ENCODE measurements at places on chromosomes 7 and 10.

DNA sequence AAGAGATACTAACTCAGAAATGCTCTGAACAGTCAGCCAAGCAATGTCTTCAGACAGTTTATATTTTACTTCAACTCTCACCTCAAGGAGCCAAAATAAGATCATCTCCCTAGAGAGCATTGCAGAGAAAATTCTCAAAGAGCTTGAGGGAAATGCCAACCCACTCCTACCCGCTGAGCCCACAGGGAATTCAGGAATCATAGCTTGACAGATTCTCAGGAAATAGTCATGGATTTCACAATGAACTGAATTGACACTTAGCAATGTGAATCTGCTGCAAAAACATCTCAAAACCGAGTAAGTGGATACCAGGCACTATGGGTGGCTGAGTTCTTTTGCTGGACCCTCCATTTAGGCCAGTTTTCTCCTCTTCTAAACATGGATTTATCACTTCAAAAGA is 9.8 kb upstream of the PLAC9 start:
- no peak for DNase-seq

DNA sequence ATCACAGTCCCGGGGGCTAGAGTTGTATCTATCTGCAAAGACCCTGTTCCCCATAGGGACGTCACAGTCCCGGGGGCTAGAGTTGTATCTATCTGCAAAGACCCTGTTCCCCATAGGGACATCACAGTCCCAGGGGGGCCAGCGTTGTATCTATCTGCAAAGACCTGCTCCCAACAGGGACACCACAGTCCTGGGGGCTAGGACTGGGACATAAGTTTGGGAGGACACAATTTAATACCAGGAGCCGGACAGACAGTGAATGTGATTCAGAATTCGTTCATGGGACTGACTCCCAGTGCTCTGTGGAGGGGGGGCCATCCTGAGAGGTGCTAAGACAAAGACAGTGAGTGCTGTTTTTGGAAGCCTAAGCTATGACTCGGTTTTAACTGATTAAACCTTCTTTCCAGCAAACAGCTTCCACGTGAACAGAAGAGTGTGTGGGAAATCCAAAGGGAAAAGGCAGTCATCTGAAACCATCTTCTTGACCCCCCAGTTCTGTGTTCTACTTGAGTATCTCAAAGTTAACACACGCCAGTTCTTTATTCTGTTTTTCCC is 153.0 kb downstream of the DIP2C start:
- no peak for DNase-seq

DNA sequence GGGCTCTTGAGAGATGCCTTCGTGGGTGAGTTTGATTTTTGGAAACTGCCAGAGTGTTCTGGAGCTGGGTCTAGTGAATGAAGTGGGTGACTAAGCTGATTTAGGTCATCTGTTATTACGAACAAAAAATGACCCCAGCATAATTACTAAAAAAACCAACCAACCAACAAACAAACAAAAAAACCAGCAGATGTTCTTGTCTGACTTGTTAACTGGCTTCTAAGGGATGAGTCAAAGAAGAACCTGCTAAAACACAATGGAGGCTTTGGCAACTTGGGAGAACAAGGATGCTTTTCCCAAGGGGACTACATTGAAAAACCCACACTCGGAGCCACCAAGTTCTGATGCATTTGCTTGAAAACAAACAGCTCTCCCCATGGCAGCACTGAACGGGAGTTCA is 11.5 kb downstream of the TACR2 start:
- no peak for DNase-seq

DNA sequence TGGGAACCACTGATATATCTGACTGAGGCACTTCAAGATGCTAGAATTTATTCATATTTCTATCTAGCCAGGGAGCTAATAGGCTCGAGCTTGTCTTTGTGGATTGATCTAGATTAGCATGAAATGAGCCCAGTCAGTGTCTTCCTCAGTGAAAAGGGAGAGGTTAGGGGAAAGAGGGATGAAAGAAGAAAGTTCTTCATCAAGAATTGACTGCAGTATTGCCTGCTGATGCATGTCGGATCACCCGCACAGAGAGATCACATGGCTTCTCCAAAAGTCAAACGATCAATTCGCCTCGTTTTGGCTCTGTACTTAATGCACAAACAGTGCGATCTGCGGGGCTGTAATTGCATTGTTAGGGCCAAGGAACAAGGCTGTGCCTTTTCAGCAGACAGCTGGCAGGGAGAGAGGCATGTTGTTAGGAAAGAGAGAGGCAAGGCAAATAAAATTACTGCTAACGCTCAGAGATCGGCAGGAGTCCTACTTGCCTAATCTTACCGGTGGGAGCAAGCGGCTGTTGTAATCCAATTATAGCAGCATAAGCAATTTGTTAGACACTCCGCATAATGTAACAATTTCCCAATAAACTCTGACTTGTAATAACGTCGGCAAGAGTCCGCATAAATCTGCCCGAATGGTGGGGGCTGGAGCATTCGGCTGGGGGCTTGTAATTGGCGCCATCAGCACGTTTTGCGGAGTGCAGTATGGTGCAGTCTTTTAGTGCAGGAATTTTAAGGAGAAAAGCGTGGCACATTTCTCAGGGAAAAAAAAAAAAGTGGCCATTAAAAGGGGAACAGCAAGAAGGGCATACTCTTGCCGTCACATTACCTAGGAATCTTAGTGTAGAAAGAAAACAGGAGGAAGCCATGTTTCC is 102.1 kb downstream of the POLL start:
- DNase-seq: no peak

- no peak for DNase-seq
These were observed 2.5 kb upstream of the GDF2 start for GRCh38 chr10:47319784-47320183.

GRCh38 chr10:75408509-75408875 is 6.9 kb upstream of the ZNF503 start:
- no peak for DNase-seq

DNA sequence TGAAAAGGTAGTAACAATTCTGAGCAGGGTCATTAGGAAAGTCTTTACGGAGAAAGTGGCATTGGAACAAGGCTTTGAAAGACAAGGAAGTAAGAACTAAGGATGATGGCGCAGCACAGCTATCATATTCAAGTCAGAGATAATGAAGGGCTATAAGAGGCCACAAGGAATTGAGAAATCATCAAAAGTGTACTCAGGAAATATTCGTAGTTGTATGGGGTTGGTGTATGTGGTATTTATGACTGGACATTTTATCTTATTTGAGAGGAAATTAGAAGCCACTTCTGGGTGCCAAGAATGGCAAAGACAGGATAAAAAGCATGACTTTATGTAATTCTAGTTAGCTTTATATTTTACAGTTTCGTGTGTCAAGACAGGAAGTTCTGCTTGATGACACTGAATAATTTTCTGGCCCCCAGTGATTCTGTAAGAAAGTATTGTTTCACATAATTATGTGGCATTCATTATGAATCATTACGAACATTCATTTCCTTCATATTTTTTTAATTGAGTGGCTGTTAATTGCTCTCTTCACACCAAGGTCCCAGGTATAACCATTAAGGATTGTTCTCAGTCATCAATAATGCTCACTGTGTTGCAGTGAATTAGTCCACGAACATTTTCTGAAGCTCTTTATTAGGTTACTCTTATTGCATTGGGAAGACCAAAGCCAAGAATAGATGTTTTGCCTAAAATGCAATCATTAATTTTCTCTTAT is 244.3 kb downstream of the PHF14 start:
- DNase-seq: no peak

DNA sequence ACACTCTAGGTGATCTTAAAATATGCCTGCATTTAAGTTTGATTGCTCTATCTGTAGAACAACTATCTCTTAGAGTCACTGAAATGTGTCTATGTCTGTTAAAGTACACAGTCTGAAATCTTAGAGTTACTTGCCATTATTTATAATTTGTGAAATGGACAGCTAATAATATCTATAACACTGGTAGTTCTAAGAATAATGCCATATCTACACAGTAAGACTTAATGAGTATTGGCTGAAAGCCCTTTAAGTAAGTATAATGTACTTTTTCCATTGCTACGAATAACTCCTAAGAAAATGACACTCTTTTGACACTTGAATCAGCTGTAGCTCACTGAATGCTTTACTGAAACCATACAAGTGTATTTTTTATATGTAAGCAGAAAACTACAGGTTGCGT is 567.4 kb upstream of the PCDH15 start:
- DNase-seq: no peak

GRCh38 chr7:105636982-105637381 is 55.7 kb upstream of the EFCAB10 start:
- no peak for DNase-seq

GRCh38 chr10:56895306-56895705 is 534.2 kb upstream of the ZWINT start:
- DNase-seq: no peak

GRCh38 chr7:47653550-47654411 is 71.9 kb upstream of the TNS3 start:
- DNase-seq: no peak

DNA sequence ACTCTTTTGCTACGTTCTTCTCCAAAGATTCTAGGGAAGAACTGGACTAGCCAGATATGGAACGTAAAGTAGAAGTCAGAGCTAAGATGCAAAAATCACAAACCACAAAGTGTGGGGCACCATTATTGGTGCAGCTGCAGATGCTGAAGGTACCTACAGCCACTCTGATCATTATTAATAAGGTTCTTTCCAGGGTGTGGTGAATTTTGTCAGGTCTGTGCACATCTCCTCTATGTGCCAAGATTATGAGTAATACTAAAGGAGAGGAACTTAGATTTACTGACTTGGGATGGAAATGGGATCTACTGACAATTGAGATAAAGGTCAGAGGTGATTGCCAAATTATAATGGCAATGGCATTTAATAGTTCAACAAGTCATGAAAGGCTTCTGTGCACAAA is 148.2 kb downstream of the RAPGEF5 start:
- DNase-seq: no peak

DNA sequence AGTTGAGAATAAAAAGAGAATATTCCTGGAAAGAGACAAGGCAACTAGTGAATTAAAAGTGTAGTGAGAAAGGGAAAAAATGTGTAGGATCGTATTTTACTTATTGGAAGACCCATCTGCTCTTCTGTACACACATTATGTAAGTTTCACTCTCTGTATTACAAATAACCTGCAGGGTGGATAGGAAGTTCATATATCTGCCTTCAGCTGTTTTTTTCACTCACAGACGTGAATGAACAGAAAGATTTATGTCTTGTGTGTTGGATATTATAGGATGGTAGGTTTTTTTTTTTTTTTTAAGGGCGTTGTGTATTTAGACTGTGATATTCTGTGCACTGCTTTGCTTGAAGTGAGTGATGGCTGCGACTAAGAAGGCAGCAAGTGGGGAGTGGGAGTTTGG is 266.5 kb downstream of the AUTS2 start:
- DNase-seq: no peak

DNA sequence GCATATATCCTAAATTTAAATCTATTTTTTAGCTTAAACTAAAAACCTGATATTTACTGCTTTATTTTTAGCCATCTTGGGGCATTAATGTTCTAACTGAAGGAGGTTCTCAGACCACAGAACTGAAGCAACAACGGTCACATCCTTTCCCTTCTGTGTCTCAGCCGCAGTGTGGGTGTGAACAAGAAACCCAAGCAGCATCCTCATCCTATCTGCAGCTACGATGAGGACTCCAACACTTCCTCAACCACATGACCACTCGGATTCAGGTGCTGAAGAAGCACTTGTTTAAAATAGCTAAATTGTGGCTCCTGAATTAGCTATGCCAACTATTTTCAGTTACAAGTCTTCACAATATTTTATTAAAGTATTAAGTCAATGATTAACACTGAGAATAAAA is 5.3 kb downstream of the ESYT2 start:
- peak; percentile 87 for DNase-seq

DNA sequence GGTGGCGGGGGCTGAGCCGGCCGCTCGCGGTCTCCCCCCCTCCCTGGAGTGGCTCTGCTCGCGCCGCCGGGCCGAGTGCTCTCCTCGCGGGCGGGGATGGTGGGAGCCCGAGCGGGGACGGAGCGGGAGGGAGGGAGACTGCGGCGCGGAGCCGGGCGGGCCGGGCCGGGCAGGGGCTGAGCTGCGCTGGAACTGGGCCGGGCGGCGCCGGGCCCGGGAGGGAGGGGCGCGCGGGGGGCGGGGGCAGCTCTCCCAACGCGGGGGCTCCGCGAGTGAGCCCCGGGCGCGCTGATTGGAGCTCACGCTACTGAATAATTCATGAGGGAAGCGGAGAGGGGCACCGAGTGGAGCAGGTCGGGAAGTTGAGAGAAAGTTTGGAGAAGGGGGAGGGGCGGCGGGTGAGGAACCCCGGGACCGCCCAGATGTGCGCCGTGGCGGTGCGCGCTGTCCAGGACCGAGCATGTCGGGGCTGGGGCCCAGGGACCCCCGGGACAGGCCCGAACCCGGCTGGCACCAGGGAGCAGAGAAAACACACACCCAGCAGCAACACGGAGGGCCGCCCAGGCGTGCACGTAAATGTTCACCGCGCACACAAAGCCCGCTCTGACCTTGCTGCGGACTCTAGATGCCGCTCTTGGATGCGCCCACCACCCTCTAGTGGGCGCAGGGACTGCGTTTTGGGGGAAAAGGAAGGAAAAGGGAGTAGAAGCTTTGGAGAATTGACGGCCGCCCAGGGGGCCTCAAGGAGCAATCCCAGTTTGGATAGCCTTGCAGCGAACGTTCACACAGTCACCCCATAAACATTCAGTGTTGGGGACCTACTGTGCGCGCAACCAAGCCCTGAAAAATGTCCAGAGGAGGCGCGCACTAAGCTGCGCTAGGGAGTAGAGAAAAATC is at the start of gene EPHB4:
EPHB4 (minus strand) TSS at position 194 of the 897 bp plus-strand sequence. CDS start 493 bp downstream, outside the sequence.
- no peak for DNase-seq

DNA sequence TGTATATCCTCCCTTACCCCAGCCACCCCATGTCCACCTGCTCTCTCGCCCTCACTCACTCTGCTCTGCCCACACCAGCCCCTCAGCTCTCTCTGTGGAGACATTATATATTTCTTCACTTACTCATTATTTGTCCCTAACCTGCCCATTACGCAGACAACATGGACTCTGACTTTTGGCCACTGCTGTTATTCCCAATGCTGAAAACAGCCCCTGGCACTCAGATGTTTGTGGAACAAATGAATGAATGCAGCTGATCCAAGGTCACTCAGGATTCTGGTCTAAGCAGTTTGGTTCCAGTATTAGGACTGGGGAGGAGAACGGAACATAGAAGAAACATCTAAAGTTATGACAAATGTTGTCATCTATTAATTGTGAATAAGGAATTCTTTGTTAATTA is 26.7 kb downstream of the GNA12 start:
- no peak for DNase-seq

- DNase-seq: no peak
These were observed 4.2 kb downstream of the NPSR1 start for GRCh38 chr7:34662058-34662708.

DNA sequence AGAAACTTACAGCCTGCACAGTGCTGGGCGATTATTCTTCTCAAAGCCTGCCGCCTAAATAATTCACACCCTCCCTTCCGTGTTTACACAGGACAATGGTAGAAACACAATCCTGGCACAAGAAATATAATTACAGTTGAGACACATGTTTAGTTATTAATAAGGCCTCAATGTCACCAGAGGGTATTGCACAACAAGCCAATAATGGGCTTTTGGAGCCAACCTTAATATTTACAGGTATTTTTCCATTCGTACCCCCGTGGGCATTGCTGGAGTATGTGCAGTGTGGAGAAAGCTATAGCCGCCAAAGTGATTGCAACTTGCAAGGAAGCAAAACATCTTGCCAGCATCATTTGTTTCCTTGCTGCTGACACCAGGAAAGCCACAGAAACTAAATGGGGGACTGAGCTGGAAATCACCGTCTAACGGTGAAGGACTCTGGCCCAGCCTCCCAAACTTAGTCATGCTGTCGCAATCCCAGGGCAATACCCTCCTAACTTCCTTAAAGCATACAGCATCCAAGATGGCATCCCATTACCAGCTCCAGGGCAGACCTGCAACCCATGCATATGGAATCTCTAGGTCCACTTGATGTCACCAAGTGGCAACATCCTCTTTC is 8.6 kb downstream of the CALN1 start:
- DNase-seq: peak; percentile 4

- DNase-seq: peak; percentile 66
These were observed 2.2 kb upstream of the CUX1 start for GRCh38 chr7:101814991-101815825.

Measured in CD4-positive, alpha-beta T cell treated with Interleukin-21 for 1 hour (primary cell).